Head of caudate nucleus (tissue), 42 donors: ENCODE measurements at places on chromosomes 5 and 9.

- DNase-seq, result no peak
Measured at GRCh38 chr5:2917093-2917492, 165.6 kb upstream of the IRX2 start.

GRCh38 chr5:54717459-54717858 is 199.9 kb downstream of the SNX18 start:
- DNase-seq, result no peak

DNA sequence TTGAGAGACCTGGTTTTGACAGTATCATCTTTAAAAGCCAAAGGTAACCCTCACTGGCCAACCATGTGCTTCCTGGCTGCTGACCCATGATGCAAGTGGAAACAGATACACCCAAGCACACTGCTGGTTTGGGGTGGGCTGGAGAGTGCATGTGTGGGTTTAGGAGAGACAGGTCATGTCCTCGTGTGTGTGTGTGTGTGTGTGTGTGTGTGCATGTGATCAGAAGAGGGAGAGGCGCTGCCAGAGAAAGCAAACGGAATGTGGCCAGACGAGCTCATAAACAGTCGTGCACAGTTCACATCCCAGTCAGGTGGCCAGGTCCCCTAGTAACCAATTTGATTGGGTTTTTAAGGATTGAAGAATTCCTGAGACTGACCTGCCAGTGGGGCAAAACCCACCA is 112.8 kb upstream of the ICE1 start:
- no peak for DNase-seq

DNA sequence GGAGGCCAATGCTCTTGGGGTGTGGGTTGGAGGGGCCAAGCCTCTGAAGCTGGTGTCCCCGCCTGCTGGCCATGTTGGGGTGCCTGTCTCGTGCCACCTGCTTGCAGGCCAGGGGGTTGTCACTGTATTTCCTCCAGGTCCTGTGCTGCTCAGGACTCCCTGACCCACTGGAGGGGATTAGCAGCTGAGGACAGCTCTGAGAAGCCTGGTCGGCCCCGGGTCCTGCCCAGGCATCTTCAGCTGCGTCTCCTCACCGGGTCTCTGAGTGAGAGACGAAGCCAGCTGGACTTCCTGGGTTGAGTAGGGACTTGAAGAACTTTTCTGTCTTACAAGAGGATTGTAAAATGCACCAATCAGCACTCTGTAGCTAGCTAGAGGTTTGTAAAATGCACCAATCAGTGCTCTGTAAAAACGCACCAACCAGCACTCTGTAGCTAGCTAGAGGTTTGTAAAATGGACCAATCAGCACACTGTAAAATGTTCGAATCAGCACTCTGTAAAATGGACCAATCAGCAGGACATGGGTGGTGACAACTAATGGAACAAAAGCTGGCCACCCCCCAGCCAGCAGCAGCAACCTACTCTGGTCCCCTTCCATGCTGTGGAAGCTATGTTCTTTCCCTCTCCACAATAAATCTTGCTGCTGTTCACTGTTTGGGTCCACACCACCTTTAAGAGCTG is 20.6 kb upstream of the SLC9A3 start:
- DNase-seq, result no peak

DNA sequence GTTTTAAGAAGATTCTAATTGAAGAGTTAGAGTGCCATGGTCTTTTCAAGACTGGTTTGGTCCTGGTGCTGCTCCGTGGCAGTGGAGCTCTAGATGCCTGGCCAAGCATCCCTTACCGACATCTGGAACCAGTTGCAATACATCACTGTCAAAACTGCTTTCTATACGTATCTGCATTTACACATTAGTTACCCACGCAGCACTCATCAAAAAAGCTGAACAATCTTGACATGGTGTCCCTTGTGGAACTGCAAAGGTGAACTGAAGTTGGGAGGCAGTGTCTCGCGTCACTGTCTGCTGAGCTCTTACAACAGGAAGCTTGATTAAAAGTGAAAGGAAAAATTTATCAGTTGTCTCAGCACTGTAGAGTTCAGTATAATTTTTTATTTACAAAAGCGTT is 82.6 kb downstream of the PBX3 start:
- peak; percentile 30 for DNase-seq

DNA sequence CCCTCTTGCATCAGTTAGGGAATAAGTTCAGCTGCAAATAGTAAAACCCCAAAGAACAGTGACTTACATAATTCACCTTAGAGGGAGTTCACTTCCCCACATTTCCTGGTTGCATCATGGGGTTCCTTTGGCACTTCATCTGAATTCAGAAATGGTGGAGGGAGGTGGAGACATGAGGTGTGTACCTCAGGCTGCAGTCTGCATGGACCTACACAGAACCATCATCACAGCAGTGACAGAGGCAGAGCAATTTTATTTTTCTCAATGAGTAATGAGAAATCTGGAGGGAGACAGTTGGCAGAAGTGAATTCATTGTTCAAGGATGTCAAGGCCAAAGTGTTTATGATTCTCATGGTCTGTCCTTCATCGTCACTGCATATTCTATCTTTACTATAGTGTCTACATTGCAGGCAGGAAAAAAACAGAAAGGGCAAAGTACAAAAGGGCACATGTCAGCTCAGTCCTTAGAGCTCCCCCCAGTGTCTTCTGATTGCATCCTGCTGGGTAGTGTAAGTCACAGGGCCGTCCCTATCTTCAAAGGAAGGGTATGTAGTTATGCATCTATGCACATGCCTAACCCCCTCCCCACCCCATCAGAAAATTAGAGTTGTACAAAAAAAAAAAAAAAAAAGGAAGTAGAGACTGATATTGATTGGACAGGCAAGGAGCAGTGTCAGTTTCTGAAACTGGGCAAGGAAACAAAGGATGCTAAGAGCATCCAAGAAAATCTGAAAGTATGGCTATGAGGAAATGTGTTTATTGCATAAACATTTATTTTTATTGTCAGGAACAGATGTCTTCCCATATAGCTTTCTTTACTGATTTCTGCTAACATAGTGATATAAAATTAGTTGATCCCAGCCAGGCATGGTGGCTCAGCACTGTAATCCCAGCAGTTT is 132.7 kb upstream of the APC start:
- DNase-seq, result peak; percentile 12

GRCh38 chr9:17520268-17521064 is 58.4 kb upstream of the SH3GL2 start:
- DNase-seq, result no peak

- DNase-seq, result no peak
Measured at GRCh38 chr5:80662108-80662507, 7.3 kb upstream of the DHFR start.

- DNase-seq, result no peak
Measured at GRCh38 chr5:108238936-108239887, 142.7 kb downstream of the FBXL17 start.

GRCh38 chr5:74943905-74944304 is 77.7 kb upstream of the FAM169A start:
- DNase-seq, result no peak

DNA sequence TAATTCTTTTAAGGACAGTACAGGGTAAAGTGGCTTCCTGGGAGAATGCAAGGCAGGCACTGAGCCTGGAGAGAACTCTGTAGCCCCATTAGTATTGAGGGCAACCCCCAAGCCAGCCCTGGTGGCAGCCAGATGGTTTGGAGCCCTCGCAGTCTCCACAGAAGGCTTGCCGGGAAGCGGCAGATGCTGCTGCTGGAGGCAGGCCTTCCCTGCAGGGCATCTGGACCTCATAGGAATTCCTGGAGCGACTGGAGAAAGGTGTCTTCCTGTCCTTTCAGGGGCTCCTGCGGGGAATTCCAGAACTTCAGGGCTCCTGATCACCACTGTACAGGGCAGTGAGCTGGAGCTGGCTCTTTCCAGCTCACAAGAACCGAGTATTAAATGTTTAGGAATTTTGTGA is 167.5 kb downstream of the INSYN2B start:
- no peak for DNase-seq

DNA sequence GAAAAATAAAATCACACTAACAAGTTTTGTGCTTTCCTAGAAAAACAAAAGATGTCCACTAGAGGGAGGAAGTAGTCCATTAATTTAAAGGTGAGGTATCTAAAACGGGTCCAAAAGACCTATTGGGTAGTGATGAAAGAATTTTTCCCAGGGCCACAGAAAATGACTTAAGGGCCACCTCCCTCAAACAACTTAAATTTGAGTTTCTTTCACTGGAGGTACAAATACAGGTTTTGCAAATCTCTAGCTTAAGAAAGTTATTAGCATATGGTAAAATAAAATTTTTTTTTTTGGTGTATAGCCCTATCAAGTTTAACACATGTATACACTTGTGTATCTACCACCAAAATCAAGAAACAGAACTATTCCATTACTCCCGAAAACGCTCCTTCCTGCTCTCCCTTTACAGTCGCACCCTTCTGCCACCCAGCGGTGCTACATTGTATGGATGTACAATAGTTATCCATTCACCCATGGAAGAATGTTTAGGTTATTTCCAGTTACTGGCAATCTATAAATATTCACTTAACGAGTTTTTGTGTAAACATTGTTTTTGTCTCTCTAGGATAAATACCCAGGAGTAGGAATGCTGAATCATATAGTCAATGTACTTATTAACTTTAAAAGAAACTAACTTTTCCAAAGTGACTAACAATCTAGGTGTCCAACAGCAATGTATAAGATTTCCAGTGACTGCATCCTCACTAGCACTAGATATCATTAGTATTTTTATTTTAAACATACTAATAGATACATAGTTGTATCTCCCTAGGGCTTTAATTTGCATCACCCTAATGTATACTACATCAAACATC is 21.9 kb downstream of the DEPDC1B start:
- DNase-seq, result no peak

DNA sequence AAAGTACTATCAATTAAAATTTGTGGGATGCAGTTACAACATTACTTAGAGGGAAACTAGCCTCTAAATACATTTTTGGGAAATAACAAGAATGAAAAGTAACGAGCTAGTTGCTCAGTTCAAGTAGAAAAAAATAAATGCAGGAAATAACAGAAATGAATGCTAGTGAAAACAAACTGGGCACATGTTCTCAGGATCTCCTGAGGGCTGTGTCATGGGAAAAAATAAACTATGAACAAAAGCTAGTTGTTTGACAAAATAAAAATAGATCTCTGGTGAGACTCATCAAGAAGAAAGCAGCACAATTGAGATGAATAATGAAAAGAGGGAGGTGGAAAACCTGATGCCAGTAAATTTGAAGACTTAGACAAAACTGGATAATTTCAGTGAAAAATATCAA is 16.3 kb downstream of the IDNK start:
- DNase-seq, result no peak

- no peak for DNase-seq
Measured at GRCh38 chr9:76162086-76162730, 232.0 kb downstream of the RFK start.

GRCh38 chr9:13529321-13530104 is 250.0 kb upstream of the MPDZ start:
- no peak for DNase-seq

DNA sequence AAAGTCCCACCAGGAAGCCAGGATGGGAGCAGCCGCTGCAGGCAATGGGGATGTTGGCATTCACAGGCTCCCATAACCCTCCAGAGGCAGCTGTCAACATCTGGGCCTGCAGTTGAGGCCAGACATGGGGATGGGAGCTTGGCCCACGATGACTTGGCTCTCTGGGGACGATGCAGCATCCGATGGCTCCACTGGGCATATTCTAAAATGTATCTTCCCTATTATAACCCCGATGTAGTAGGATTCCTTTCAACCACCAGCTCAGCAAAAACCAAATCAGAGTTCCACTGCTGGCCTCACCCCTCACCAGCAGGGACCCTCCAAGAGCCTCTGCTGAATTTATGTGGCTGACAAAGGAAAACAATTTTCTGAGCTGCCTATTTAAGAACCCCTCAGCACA is 7.1 kb downstream of the SPRY4 start:
- DNase-seq, result no peak

DNA sequence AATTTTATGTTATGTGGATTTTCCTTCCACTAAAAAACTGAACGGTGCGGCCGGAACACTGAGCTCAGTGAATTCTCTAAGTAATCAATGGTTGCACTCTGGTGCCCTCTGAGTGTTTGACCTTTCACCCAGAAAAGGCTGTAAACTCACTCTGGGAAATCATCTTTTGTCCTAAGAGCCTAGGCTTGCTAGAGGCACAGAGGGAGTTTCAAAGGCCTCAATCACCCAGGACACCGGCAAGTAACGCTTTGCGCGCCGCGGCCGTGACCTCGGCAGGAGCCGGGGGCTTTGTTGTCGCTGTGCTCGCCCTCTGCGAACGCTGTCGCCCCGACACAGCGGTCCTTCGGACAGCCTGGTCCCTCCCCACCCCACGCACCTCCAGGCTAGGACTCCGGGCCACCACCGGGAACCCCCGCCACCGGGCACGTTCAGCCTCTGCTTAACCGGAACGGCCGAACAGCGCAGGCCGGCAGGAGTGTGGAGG is 703 bp downstream of the ISCA1 start:
- DNase-seq, result no peak

GRCh38 chr9:122788831-122789230 is at the start of gene OR5C1:
Gene OR5C1 (plus strand): TSS chr9:122788933. CDS start chr9:122788933, 0 bp downstream.
- no peak for DNase-seq

DNA sequence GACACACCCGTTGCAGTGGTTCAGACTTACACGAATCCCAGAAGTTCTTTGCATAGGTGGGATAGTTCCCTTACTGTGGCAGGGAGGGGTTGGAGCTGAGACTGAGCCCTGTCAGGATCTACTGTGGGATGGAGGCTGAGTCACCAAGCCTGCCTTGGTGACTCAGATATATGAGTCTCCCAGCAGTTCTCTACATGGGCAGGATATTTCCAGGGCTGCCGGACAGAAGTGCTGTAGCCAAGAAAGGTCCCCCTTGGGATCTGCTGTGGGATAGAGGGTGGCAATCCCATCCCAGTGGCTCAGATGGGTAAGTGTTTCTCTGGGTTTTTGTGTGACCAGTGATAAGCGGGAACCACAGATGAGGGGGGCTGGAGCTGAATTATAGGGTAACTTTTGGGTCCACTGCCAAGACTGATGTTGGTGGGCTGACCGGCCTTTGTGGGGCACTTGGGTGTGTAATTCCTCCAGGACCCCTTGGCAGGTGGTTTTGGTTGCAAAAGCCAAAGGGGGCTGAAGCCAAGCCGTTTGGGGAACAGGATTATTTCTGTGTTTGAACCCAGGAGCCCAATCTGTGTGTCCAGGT is 18.7 kb downstream of the XRCC4 start:
- DNase-seq, result peak; percentile 53

DNA sequence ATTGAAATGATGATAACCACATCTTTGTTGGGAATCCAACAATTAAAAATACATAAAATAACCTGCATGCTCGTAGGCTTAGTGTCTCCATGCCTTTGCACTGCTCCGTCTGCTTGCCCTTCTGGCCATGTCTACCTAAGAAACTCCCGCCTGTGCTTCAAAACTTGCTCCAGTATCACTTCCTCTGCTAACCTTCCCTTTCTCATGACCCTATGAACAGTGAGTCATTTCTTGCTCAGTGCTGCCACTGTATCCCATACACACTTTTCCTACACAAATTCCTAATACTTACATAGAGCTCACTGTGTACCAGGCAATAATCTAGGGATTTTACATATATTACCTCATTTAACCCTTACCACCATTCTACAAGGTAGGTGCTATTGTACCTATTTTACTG is 33.5 kb downstream of the TMEM245 start:
- DNase-seq, result no peak
